ENCODE measurements at places on chromosomes 5 and 9.

- peak; percentile 88 for DNase-seq
Observed at GRCh38 chr9:127452691-127453090, 1.4 kb downstream of the LRSAM1 start.

DNA sequence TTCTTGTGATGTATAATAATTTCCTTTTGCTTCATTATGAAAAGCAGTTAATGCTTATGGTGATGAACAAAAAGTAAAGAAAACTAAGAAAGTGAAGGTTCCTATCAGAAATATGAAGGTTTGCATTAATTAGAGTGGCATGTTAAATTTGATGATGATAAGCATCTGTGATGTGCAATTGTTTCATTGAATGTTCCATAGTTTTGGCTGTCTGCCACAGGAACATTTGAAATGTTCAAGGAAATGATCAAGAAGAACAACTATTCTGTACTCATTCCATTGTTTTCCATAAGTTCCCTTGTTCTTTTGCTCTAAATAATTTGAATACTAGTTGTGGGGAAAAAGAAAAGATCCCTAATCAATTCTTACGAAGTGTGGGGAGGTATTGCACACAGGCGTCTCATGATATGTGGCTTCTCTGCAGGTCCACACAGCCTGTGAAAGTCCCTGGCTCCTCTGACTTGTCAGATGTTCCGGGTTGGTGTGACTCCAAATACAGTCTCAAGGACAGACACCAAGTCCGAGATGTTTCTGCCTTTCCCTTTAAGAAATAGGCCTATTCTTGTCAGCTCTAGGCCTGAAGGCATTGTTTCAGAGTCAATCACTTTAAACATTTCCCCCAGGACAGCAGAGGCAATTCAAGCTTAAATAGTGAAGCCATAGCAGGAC is 152.6 kb upstream of the MAST4 start:
- DNase-seq = no peak

GRCh38 chr5:63401436-63402046 is 560.7 kb downstream of the HTR1A start:
- DNase-seq = peak; percentile 27

DNA sequence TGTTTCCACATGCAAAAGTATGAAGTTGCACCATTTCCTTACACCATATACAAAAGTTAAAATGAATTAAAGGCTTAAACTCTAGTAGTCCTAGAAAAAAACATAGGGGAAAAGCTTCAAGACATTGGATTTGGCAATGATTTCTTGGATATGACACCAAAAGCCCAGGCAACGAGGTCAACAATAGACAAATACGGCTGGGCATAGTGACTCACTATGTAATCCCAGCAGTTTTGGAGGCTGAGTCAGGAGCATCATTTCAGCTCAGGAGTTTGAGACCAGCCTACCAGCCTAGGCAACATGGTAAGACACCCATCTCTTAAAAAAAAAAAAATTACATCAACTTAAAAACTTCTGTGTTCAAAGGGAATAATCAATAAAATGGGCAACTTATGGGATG is 30.9 kb upstream of the SREK1 start:
- no peak for DNase-seq

GRCh38 chr5:9545992-9546851 is at the start of gene SEMA5A:
Gene SEMA5A, minus strand, starts transcription at chr5:9546075. Its CDS starts 166,129 bp downstream, at chr5:9379946.
- peak; percentile 90 for DNase-seq

- no peak for DNase-seq
Observed at GRCh38 chr5:169296419-169297143, 4.4 kb downstream of the SLIT3 start.

GRCh38 chr9:69339620-69340019 is 14.6 kb downstream of the ENTREP1 start:
- no peak for DNase-seq

- DNase-seq = no peak
Observed at GRCh38 chr5:169838688-169839087, 141.6 kb downstream of the INSYN2B start.

DNA sequence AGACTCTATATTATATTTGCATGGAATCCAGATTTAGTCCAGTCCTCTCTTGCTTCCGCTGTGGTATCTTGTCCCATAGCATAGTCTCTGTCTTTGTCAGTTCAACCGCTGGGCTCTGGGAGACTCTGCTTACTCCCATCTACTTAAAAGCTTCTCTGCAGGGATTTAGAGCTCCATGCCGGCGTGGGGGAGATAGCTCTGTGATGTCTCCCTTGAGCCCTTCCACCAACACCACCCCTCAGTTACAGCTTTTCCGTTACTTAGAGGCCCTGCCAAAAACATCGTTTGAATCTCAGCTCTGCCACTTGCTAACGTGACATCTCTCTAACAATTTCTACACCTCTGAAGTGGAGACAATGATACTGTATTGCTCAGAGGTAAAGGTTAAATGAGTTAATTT is 306.1 kb upstream of the ZNF608 start:
- no peak for DNase-seq

DNA sequence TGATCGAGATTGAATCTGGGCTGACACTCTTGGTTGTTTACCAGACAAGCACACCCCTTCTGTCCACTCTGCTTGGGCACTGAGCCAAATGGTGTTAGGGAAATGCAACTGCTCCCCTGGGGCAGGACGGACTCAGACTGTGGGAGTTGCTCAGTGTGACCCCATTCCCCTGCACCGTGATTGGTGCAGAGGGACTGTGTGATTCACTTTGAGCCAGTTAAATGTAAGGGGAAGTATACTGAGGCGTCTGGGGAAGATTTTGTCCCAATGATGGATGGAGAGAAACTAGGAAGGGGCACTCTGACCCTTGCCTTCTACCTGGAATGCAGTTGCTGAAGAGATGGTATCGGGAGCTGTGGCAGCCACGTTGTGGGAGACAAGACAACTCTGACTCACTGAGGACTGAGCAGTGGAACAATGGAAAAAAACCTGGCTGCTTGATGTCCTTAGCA is 196.0 kb upstream of the ANKRD55 start:
- DNase-seq = no peak

GRCh38 chr5:163893281-163893680 is 387.9 kb downstream of the MAT2B start:
- DNase-seq = no peak

- no peak for DNase-seq
Observed at GRCh38 chr5:157541447-157542118, 34.0 kb downstream of the ADAM19 start.

- no peak for DNase-seq
Observed at GRCh38 chr5:33792559-33792958, 99.2 kb downstream of the ADAMTS12 start.

- DNase-seq = peak; percentile 92
Observed at GRCh38 chr9:129027685-129028191, 393 bp downstream of the SH3GLB2 start.

- DNase-seq = no peak
Observed at GRCh38 chr5:68181039-68181599, 34.4 kb upstream of the PIK3R1 start.

DNA sequence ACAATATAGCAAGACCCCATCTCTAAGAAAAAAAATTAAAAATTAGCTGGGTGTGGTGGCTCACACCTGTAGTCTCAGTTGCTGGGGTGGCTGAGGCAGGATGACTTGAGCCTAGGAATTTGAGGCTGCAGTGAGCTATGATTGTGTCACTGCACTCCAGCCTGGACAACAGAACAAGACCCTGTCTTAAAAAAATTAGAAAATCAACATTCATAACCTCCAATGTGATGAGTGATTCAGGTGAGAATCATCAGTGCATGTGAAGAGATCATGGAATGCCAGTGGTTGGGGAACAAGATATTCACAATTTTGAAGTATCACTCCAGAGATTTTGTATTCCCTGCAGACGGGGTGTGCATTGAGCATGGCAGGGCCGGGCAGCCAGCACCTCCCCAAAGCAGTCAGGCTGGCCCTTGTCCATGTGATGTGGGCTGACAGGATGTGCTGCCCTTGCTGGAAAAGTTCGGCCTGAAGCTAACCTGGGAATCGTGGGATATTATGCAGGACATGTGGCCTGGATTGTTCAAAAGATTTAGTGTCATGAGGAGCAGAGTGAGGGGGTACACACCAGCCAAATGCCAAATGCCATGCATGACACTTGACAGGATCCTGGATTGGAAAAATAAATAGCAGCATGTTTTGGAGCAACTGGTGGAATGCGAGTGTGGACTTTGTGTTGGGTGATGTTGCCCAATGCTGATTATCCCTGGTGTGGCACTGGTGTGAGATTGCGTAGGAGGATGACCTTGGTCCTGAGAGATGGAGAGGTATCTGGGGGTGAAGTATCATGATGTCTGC is 189.0 kb downstream of the RGS3 start:
- DNase-seq = no peak

- peak; percentile 65 for DNase-seq
Observed at GRCh38 chr9:21965401-21965951, 28.7 kb downstream of the CDKN2A start.

GRCh38 chr5:66494437-66494836 is 101.8 kb upstream of the MAST4 start:
- no peak for DNase-seq

GRCh38 chr5:100537946-100538345 is 2.8 kb downstream of the FAM174A start:
- DNase-seq = no peak

DNA sequence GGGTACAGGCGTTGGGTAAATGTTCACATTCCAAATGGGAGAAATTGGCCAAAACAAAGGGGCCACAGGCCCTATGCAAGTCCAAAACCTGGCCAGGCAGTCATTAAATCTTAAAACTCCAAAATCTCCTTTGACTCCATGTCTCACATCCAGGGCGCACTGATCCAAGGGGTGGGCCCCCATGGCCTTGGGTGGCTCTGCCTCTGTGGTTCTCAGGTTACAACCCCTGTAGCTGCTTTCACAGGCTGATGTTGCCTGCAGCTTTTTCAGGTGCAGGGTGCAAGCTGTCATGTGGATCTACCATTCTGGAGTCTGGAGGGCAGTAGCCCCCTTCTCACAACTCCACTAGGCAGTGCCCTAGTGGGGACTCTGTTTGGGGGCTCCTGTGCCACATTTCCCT is 44.8 kb downstream of the NLN start:
- DNase-seq = no peak

- no peak for DNase-seq
Observed at GRCh38 chr5:83197326-83197967, 120.1 kb downstream of the XRCC4 start.

- DNase-seq = peak; percentile 93
Observed at GRCh38 chr5:34929720-34930461, 532 bp downstream of the DNAJC21 start.

- DNase-seq = peak; percentile 51
Observed at GRCh38 chr9:137244486-137245449, 3.7 kb downstream of the TUBB4B start.

- DNase-seq = no peak
Observed at GRCh38 chr5:28864006-28864405, 1825.6 kb upstream of the CDH9 start.

DNA sequence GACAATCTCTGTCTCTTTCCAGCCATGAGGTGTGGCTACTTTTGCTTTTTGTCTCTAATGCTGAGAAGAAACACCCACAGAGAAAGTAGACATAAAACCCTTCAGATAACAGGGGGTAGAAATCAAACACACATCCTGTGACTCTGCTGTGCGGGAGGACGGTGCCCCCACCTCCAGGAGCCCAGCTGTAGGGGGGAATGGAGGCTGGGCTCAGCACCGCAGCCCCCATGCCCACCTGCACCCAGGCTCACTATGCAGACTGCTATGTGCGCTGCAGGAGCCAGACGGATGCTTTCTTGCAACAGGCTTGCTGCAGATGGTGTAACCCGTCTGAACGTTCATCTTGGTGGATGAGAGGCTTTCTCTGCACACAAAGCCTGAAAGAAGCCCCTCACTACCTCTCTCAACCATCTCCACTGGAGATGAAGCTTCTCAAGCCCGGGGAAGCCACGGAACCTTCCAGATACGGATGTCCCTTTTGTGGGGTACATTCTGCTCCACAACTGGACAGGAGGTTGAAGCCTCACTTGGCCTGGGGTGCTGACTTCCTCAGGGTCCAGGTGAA is 207.2 kb downstream of the GADD45G start:
- DNase-seq = no peak

DNA sequence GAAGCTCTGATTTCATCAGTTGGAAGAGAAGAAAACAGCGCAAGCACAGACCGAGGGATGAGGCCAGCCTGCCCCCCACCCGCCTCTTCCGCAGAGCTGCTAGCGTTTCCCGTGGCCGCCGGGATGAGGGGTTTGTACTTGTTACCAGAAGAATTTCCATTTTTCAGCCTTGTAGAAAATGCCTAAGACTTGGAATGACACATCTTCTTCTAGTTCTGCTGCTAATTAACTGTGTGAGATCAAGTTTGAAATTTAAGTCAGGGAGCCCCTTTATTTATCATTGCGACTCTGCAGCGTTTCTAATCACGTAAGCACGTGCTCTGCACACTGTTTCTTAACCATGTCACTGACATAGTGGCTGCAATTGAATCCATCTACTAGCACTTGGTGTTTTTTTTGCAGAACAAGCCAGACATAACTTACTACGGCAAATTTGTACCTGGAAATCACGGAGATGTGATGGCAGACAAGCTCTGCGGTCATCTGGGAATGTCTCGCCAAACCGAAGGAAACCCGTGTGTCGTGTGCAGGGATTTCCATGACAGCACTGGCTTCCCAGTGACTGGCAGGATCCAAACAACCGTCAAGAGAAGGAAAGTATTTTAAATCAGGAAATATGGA is 41.8 kb upstream of the ROR2 start:
- no peak for DNase-seq

- DNase-seq = peak; percentile 86
Observed at GRCh38 chr5:35246900-35247647, 16.8 kb upstream of the PRLR start.

DNA sequence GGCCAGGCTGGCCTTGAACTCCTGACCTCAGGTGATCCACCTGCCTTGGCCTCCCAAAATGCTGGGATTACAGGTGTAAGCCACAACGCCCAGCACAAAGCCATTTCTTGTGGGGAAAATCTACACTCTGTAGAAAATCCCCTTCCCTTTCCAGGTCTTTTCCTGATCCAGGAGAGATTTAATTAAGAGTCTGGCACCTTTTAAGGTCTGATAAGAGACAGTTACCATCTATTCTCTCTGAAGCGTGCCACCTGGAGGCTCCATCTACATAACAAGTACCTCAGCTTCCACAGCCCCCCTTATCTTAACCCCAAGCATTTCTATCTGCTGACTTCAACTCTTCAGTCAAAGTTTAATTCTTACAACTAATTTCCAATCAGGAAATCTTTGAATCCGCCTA is 71.4 kb upstream of the CDK20 start:
- no peak for DNase-seq

- DNase-seq = peak; percentile 34
Observed at GRCh38 chr9:101791938-101792337, 53.5 kb upstream of the GRIN3A start.

DNA sequence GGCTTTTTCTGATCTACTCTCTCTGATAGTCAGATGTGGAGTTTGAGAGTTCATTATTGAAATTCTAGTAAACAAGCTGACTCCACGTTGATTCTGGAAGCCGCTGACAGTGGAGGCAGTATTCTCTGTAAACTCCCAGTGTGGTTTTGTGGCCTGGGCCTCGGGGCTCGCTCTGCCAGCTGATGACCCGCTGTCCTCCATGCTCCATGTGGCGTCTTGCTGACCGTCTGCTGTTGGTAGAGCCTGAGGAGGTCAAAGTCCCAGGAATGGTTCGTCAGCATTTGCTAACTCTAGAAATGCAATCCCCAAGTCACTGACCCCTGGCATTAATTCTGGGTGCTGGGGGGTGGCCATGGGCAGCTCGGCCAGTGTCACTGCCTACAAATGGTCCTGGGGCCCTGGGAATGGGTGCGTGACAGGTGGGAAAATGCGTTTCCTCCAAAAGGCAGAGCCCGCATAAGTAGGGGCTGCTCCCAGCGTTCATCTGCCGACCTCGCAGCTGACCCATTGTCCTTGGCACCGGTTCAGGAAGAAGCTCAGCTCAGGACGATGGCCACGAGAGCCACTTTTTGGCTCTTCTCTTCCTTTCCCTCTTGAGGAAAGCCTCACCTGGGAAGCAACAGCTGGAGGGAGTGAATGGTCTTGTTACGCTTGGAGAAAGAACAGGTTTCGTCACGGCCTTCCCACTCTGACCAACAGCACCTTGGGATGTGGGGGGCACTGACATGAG is 55.1 kb downstream of the MRPL36 start:
- DNase-seq = no peak

Measured in pancreas (tissue), 10 donors.